Spinal cord (tissue), 10 donors: ENCODE measurements at places on chromosomes 4 and X. TPM values are rescaled to one million over a fixed set of nuclear protein-coding genes. Genes with fewer than 3 reads are reported as not detected.

Gene FAM184B
- 2.3 TPM for total RNA-seq

Gene GRID2
- total RNA-seq: 19.7 TPM

Gene GABRQ
- total RNA-seq: 25.4 TPM

Gene GJB1
- total RNA-seq: 5.3 TPM

Gene SH2D1A
- total RNA-seq: 0.59 TPM

Gene SMPX
- 0.28 TPM for total RNA-seq

Gene ARHGAP4
- 20.4 TPM for total RNA-seq

Gene PPP2R2C
- 17.2 TPM for total RNA-seq

Gene INPP4B
- 29.4 TPM for total RNA-seq

Gene XKRX
- 0.28 TPM for total RNA-seq

Gene AREG
- 0.69 TPM for total RNA-seq

Gene TSPAN6
- 73.7 TPM for total RNA-seq

Gene REELD1
- total RNA-seq: 0.30 TPM

Gene NDUFC1
- total RNA-seq: 48.8 TPM

Gene LPAR4
- 12.1 TPM for total RNA-seq

Gene CLNK
- under 0.01 TPM for total RNA-seq

Gene XAGE2
- not detected for total RNA-seq

Gene PRRG3
- 4.4 TPM for total RNA-seq
